ENCODE measurements at places on chromosomes 1 and 21. TPM values are rescaled to one million over a fixed set of nuclear protein-coding genes. Genes with fewer than 3 reads are reported as not detected.

The FGR gene
- total RNA-seq = 0.07 TPM

The CFAP126 gene
- not detected for total RNA-seq

The ZNF648 gene
- total RNA-seq = not detected

The ZNF691 gene
- total RNA-seq = 10.1 TPM
